Hypothalamus (tissue), 51 donors: ENCODE measurements at places on chromosomes 5 and 9.

GRCh38 chr5:131212471-131213021 is 41.8 kb downstream of the LYRM7 start:
- no peak for DNase-seq

- DNase-seq: no peak
Measured at GRCh38 chr5:6634788-6635430, 1.7 kb downstream of the SRD5A1 start.

GRCh38 chr5:8683496-8683895 is 814.5 kb downstream of the MTRR start:
- no peak for DNase-seq

GRCh38 chr5:115673596-115673995 is 47.8 kb upstream of the TMED7 start:
- no peak for DNase-seq

GRCh38 chr9:130301483-130302286 is 36.1 kb downstream of the HMCN2 start:
- no peak for DNase-seq

DNA sequence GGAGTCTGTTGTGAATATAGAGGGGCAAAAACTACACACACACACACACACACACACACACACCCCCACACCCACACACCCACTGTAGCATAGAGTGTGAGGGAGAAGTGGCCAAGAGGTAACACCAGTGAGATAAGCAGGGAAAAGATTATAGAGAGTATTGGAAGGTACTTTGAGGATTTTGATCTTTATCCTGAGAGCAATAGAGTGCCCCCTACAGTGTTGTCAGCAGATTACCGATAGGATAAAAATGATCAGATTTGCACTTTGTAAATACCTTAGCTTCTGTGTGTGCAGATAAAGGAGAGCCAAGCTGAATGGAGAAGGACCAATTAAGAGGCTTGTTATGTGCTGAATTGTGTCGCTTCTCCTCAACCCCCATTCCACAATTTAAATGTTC is 32.3 kb downstream of the ERCC6L2 start:
- no peak for DNase-seq

- no peak for DNase-seq
Measured at GRCh38 chr9:12648925-12649324, 44.3 kb upstream of the TYRP1 start.
